ENCODE measurements at places on chromosomes 4 and X. TPM values are rescaled to one million over a fixed set of nuclear protein-coding genes. Genes with fewer than 3 reads are reported as not detected.

Gene SLC25A14
- total RNA-seq, result 9.1 TPM

Gene ARX
- total RNA-seq, result not detected

Gene SUPT20HL2
- total RNA-seq, result 0.14 TPM

Gene IBSP
- not detected for total RNA-seq

Gene MAGEB16
- total RNA-seq, result not detected

Gene HHIP
- total RNA-seq, result 0.43 TPM

Data from smooth muscle cell of bladder (primary cell).